ENCODE measurements at places on chromosomes 2 and 18.

GRCh38 chr2:57920342-57920939, 126.2 kb upstream of the VRK2 start:
- DNase-seq = no peak

- DNase-seq = peak; percentile 82
Observed at GRCh38 chr18:28287146-28287545, 110.2 kb upstream of the CDH2 start.

- DNase-seq = no peak
Observed at GRCh38 chr2:4693266-4693665, 989.9 kb downstream of the DCDC2C start.

GRCh38 chr2:88429929-88430328, 22.6 kb downstream of the FOXI3 start:
- no peak for DNase-seq

- DNase-seq = no peak
Observed at GRCh38 chr2:175709248-175709647, 292.8 kb downstream of the LNPK start.

GRCh38 chr2:6808426-6808825, 57.3 kb downstream of the CMPK2 start:
- DNase-seq = no peak

DNA sequence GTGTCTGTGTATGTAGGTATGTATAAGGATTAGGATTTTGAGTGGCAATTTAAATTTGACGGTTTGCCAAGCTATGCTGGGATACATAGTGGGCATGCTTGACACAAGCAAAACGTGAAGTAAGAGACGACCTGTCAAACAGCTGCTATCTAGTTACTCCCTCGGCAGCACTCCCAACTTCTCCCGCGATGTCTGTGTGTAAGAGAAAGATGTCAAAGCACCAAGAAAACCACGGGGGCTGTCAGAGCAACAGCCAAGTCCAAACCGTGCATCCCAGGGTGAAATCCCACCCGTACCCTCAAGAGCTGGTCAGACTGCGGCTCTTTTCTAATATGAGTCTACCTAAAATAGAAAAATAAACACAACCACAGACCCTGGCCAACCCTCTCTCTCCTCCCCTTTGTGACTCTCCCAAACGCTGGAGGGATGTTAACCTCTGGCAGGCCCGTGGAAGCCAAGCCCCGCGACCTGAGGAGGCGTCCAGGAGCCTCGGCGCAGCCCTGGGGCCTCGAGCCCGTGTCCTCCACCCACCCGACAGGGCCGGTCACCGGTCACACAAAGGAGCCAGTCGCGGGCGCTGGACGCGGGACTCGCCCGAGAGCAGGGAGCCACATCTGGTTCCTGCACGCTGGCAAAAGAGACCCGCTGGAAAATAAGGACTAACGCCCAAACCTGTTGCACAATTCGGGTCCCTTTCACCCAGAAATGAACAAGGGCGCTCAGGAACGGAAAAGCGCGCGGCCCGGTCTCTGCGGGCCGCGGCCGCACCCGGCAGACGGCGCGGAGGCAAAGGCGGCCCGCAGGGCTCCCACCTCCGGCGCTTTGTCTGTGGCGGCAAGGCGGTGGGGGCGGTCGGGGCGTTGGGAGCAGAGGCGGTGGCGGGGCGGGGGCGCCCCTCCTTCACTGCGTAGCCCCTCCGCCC, 925 bp downstream of the SESTD1 start:
- no peak for DNase-seq

DNA sequence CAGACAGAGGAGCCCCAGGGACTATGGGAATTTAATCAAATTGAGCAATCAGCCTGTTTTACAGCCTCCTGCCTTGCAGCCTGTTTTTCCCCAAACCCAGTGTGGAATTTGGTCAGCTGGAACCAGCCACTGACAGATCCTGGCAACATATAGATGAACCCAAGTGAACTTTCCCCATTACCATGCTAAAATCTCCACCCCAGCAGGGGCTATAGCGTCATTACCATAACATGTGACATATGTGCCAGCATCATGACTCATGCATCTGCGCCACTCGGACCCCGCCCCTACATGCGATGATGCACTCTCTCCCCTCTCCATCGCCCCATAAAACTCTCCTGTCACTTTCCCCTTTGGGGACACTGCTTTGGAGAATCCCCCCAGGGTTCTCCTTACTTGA, 17.3 kb upstream of the FEZ2 start:
- DNase-seq = no peak

GRCh38 chr2:38654528-38655381, 11.2 kb upstream of the GALM start:
- no peak for DNase-seq

GRCh38 chr2:78721355-78722033, 304.0 kb upstream of the REG3G start:
- DNase-seq = no peak

DNA sequence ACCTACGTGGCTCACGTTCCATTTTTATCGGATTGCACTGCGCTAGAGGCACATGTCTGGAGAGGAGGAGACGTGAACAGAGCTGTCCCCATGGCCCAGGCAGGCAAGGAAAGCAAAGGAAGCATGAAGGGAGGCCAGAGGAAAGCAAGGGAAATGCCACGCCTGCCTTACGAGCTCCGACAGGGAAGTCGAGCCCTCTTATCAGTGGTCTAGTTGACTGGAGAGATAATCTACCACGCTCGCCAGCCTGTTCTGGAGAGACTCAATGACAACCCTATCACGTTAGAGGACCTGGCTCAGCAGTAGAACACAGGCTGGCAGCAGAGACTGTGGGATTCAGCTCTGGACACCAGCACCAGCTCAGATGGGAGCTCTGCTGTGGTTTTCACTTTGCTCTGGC, 202.6 kb upstream of the ID2 start:
- DNase-seq = no peak

DNA sequence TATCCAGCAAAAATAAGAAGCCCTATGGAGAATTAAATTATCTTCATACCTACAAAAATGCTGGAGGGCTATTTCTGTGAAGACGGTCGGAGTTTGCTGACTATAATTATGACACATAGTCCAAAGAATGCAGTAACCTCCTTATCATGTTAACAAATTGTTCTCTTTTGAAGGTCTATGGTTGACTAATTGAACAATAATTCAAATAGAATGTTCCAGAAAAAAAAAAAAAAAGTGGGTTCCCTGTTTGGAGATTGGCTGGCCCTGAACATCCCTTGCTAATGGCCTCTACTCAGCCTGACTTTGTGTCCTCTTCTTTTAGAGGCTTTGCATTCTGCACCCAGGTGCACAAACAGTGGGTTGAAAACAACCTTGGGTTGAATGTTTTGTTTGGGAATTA, 82.8 kb upstream of the CCBE1 start:
- DNase-seq = no peak

- DNase-seq = no peak
Observed at GRCh38 chr2:206289391-206289790, 14.9 kb downstream of the ZDBF2 start.

DNA sequence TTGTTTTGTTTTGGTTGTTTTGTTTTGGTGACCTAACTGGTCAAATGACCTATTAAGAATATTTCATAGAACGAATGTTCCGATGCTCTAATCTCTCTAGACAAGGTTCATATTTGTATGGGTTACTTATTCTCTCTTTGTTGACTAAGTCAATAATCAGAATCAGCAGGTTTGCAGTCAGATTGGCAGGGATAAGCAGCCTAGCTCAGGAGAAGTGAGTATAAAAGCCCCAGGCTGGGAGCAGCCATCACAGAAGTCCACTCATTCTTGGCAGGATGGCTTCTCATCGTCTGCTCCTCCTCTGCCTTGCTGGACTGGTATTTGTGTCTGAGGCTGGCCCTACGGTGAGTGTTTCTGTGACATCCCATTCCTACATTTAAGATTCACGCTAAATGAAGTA, at the start of gene TTR:
Gene TTR (plus strand): TSS at position 250 of the 400 bp plus-strand sequence. CDS start 26 bp downstream, at position 276.
- DNase-seq = no peak
